Hematopoietic multipotent progenitor cell (in vitro differentiated cells): ENCODE measurements at places on chromosomes 13 and 19.

DNA sequence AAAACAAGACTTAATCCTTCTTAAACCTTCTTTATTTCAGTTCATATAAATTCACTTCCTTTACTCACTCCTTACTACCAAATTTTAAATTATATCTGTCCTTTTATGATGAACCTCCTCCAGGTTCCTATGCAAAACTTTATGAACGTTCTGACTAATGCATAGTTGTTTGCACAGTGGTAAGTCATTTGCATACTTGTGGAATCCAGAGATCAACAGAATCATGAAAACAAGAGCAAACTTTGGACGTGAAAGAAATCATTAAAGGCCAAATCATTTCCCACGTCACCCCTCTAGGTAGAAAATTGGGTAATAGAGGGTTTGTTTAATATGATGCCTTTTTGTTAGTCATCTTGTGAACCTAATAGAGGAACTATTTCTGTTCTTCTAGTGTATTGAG, 32.3 kb upstream of the MYCBP2 start:
- DNase-seq: no peak

GRCh38 chr13:102659168-102659713, 35.6 kb downstream of the METTL21C start:
- DNase-seq: no peak

- DNase-seq: no peak
These were observed 131.9 kb upstream of the FNDC3A start for GRCh38 chr13:48843630-48844380.

DNA sequence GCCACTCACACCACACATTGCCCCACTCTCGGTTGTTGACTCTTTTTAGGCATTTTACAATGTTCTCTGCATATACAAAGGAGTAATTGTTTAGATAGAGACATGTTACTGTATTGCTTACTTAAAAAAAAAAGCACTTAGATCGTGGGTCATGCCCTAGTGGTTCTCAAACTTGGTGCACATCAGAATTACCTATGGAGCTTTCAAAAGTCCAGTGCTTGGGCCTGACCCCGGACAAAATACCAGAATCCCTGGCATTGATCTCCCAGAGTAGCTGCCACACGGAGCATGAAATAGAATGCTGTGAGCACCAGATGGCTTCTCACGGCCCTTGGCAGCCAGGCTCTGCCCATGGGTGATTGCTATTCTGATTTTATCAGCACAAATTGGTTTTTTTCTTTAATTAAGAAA, 20.0 kb downstream of the ACP7 start:
- DNase-seq: no peak

- DNase-seq: no peak
These were observed 109.1 kb downstream of the NALCN start for GRCh38 chr13:101307181-101307701.

GRCh38 chr13:39665763-39666162, 10.3 kb downstream of the COG6 start:
- DNase-seq: no peak

GRCh38 chr19:14310055-14310454, 71.2 kb upstream of the ADGRE5 start:
- DNase-seq: peak; percentile 53

GRCh38 chr13:33349986-33350826, 64.7 kb upstream of the STARD13 start:
- no peak for DNase-seq

- DNase-seq: no peak
These were observed 427 bp downstream of the ZNF160 start for GRCh38 chr19:53102756-53103233.

GRCh38 chr13:102870677-102871415, 25.0 kb downstream of the ERCC5 start:
- peak; percentile 48 for DNase-seq

- DNase-seq: no peak
These were observed 48.7 kb upstream of the ITM2B start for GRCh38 chr13:48184260-48184659.
